ENCODE measurements at places on chromosomes 2 and 18.

- DNase-seq: no peak
Measured at GRCh38 chr2:45439788-45440773, 171.0 kb downstream of the SRBD1 start.

- no peak for DNase-seq
Measured at GRCh38 chr2:224146356-224147160, 107.5 kb upstream of the SERPINE2 start.

DNA sequence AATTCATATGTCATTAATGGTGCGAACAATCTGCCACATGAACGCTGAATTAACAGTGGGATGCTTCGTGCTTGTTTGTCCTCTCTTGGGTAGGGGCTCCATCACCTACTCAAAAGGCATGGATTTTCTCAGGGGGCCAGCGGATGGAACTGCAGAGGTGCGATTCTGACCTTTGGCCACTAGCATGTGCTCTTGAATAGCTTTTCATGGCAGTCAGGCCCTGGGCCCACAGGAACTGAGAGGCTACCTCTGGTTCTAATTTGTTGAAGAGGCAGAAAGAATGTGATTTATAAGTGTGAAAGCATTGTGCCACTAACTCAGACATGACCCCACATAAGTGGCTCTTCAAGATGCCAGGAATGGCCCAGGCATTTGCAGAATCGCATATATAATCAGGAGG lies 283.2 kb downstream of the INSIG2 start:
- DNase-seq: no peak

DNA sequence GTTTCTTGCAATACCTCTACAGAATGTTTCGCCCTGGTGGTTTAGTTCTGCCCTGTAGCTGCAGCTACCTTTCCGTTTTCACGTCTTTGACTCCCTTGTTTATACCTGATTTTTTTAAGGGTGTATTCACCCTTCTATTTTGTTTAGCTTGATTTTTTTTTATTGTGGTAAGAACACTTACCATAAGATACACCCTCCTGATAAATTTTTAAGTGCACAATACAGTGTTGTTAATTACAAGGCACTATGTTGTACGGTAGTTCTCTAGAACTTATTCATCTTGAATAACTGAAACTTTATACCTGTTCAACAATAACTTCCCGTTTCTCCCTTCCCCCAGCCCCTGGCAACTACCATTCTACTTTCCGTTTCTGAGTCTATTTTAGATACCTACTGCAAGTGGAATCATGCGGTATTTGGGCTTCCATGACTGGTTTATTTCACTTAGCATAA lies 48.9 kb upstream of the NABP1 start:
- peak; percentile 59 for DNase-seq

DNA sequence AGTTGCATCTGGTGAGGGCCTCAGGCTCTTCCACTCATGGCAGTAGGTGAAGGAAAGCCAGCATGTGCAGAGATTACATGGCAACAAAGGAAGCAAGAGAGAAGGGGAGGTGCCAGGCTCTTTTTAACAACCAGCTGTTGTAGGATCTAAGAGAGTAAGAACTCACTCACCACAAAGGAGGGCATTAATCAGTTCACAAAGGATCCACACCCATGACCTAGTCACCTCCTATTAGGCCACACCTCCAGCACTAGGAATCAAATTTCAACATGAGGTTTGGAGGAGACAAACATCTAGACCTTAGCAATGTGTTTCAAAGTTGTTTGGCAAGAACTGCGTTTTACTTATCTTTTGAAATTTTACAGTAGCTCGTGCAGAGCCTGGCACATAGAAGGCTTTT lies 20.5 kb upstream of the REG3A start:
- DNase-seq: no peak

DNA sequence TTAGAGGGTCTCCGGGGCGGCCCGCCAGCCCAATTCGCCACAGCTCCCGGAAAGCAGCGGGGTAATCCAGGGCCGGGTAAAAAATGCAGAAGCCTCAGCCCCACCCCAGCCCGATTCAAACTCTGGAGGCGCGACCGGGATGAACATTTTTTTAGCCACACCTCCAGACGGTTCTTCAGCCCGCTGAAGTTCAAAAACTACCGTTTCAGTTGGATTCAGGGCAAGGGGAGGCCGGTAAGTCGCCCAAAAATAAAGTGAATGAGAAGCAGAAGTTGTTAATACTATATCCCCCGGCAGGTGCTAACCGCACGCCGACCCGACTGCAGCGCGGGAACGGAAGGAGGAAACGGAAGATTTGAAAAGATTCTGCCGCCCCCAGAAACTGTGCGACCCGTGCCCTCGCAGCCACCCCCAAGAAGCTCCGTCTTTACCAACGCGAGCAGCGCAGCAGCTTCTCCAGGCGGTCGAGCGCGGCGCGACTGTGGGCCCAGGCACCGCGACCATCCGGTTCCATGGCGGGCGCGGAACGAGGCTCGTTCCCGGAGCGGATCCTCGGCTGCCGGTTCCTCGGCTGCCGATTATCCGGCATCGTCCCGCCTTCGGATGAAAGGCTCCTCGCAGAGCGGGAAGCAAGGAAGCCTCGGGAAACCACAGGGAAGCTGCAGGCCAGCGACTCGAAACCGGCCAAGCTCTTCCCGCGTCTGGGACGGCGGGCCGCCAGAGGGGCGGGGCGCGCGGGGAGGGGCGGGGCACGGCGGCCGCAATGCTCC lies at the start of gene BARD1:
BARD1 (minus strand) TSS at position 703 of the 770 bp plus-strand sequence; CDS start at position 589, 114 bp downstream.
- peak; percentile 88 for DNase-seq

DNA sequence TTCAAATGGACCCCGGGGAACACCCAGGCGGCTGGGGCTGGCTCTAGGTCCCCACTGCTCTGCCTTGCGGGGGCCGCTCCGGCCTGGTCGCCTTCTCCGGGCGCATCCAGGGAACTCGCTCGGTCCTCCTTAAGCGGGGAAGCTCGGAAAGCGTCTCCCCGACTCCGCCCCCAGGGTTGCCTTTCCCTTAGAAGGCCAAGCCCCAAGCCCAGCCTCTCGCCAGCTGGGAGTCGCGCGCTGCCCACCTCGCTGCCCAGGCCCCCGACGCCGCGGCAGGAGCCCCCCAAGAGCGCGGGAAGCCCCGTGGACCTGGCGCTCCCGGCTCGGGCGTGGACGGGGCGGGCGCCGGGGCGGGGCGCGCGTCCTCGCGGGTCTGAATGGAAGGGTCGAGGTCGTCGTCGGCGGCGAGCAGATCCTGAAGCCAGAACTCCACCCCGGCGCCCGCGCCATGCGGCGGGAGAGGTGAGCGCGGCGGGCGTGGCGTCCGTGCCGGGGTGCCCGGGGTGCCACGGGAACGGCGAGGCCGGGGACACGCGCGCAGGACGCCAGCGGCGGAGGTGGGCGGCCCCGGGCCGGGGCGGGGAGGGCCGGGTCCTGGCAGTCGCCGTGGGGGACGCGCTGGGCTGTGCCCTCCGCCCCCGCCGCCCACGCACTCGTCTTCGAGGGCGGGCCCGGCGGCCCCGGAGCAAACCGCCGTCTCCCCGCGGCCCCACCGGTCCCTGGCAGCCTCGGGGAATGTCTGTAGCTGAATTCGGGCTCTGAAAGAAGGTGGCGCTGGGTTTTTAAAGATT lies at the start of gene BOK:
BOK (plus strand) TSS at position 214 of the 791 bp plus-strand sequence. CDS start 739 bp downstream, outside the sequence.
- peak; percentile 68 for DNase-seq

DNA sequence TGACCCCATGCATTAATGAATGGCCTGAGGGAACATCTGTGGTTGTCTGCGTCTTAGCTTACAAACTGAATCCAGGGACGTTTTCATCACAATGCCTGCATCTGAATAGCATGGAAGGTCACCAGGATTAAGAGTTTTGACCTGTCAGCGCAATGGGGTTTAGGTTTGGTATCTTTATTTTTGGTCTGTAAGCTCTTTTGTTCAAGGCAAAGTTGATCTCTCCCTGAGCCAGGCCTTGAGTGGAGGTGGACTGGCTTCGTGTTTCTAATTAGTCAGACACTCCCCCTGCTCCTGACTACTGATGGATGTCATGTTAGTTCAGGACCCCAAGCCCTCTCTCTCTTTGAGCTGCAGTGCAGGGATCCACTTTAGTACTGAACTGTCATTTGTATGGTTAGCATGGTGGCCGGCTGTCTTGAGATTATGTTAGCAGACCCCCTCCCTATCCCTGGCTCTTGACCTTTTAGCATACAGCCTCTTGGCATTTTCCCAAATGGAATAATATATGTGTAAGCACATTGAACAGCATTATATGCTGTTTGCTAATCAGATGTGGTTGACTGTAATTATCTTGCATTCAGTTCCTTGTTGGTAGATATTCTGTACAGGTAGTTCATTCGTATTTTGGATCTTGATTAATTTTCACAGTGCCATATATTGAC lies 59.2 kb downstream of the LYPD6 start:
- no peak for DNase-seq

DNA sequence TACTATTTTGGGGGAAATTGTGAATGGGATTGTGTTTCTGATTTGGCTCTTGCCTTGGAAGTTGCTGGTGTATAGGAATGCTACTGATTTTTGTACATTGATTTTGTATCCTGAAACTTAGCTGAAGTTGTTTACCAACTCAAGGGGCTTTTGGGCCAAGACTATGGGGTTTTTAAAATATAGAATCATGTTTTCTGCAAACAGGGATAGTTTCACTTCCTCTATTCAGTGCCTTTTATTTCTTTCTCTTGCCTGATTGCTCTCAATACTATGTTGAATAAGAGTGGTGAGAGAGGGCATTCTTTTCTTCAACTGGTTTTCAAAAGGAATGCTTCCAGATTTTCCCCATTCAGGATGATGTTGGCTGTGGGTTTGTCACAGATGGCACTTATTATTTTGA lies 1383.8 kb upstream of the ACVR2A start:
- no peak for DNase-seq

- DNase-seq: no peak
Measured at GRCh38 chr2:74952575-74952974, 5.9 kb upstream of the POLE4 start.

- no peak for DNase-seq
Measured at GRCh38 chr18:23281626-23282436, 146.5 kb downstream of the CABLES1 start.

DNA sequence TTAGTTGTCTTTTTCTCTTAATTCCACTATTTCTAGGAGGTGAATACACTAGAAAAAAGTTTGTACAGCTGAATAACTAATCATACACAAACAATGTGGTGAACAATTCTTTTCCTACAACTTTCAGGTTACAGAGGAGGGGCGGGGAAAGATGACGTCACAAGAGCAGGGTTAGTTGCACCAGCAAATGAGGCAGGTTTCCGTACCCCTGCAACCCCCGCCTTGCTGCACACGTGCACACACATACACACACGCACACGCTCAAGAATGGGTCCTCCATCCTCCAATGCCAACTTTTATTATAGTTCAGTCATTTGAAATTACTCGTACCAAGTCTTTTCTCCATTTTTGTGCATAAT lies 122.8 kb downstream of the ARL4C start:
- DNase-seq: no peak

DNA sequence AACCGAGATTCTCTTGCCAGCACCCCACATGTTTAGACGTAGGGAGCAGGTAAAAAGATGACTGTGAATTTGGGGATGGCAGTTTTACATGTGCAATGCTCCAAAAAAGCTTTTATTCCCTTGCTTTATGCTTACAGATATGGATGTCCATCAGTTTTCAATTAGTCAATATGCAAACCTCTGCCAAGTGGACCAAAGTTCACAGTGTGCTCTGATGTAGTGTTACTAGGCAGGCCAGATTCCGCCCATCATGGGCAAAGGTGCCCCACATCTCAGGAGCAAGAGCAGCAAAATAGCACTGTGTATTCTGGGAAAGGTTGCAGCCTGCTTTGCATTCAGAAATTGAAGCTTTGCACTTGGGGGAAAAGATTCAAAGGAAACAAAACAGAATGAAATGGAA lies 329.7 kb upstream of the ZEB2 start:
- no peak for DNase-seq

Measured in activated CD4-positive, alpha-beta T cell treated with anti-CD3 and anti-CD28 coated beads, Interleukin-2, amount 10 ng/mL, durations not matched to agents 24 days and 14 days (primary cell).